ENCODE measurements at places on chromosomes 5 and 9.
A peak's percentile ranks its signal among the peaks of the same experiment; 100 is the strongest.

DNA sequence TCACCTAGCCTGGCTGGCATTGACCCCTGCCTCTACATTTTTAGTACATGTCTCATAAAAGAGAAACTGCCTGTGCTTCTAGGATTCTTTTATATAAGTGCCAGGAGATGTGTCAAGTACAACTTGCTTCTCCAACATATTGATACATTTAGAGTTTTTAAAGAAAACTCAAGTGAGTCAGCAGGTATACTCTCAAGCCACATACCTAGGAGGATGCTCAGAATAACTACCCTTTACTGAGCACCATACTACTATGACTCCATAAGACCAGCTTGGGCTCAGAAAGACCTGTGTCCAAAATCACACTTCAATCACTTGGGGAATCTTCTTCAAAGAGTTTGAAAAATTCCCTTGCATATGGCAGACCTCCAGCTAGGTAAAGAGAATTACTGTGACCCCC, 389.8 kb upstream of the SLC24A2 start:
- DNase-seq, result no peak

- DNase-seq, result no peak
These were observed 51.0 kb upstream of the IFNK start for GRCh38 chr9:27473111-27473529.

- DNase-seq, result no peak
These were observed 290.1 kb downstream of the EFNA5 start for GRCh38 chr5:107380654-107381053.

DNA sequence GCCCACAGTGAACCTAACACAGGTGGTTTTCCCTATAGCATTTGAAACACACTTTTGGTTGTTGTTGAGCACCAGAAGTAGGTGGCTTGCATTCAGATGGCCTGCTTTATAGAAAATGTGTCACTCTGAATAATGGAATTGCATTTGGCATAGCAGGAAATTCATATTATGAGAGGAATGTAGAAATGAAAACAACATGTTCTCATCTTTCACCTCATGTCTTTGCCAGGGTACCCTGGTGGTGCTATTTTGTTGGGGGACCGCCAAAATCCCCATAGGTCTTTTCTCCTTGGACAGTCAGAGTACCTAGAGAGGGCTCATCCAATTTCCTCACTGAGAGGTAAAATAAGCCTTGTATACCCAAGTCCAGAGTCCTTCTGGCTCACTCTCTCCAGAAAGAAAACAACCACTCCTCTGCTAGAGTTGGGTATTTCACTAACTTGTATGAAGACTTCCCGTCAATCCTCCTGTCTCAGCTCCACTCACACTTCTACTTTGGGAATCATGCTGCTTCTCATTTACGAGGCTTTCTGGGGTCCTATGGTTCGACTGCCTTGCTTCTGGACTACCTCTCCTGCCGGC, 67.4 kb downstream of the MRPS27 start:
- DNase-seq, result no peak

DNA sequence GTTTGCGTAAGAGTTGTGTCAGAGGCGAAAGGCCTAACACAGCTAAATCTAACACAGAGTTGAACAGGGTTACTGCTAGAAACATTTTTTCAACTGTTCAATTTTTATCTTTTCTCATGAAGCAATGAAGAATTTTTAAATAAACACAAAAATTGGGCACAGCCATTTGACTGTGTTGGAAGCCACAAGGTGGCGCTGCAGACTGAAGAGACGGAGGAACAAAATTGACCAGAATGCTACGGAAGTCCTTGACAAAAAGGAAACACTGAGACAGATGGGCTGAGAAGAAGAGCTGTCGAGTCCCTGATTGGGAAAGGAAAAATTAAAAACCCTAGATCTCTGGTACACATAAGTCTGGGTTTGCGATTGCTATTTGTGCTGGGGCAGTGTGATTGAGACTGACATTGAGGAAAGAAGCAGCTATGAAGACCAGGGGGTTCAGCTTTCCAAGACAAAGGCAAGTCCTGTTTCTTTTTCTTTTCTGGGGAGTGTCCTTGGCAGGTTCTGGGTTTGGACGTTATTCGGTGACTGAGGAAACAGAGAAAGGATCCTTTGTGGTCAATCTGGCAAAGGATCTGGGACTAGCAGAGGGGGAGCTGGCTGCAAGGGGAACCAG, at the start of gene PCDHB9:
Gene PCDHB9, plus strand, starts transcription at position 265 of the 616 bp plus-strand sequence. Its CDS starts 158 bp downstream, at position 423.
- DNase-seq, result peak; percentile 46

DNA sequence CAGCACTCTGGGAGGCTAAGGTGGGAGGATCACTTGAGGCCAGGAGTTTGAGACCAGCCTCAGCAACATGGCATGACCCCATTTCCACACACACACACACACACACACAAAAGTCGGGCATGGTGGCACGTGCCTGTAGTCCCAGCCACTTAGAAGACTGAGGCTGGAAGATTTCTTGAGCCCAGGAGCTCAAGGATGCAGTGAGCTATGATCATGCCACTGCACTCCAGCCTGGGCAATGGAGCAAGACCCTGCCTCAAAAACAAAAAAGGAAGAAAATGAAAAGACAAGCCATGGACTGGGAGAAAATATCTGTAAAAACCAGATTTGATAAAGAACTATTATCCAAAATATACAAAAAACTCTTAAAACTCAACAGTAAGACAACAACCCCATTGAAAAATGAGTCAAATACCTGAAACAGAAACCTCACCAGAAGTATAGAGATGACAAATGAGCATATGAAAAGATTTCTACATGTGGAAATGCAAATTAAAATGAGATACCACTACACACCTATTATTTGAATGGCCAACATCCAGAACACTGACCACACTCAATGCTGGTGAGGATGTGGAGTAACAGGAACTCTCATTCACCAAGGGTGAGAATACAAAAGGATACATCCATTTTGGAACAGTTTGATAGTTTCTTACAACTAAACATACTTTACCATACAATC, 24.7 kb downstream of the DNAJA1 start:
- DNase-seq, result no peak

DNA sequence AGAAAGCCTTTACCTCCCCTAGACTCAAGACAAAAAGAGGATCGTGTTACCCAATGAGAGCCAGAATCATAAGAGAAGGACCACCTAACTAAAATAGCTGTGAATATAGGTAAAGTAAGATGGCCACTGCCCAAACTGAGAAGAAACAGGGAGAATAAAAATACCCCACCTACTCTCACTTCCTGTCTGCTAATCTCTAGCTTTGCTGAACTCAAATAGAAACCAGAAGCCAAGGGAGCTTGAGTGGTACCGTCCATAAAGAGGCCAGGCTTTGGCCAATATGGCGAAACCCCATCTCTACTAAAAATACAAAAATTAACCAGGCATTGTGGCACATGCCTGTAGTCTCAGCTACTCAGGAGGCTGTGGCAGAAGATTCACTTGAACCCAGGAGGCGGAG, 123.0 kb upstream of the FST start:
- DNase-seq, result no peak

Data from activated CD4-positive, alpha-beta T cell treated with anti-CD3 and anti-CD28 coated beads for 48 hours (primary cell).